CD14-positive monocyte (primary cell): ENCODE measurements at places on chromosomes 4 and X. TPM values are rescaled to one million over a fixed set of nuclear protein-coding genes. Genes with fewer than 3 reads are reported as not detected.

Gene CYP2U1
- 1.7 TPM for polyA plus RNA-seq

Gene SPIN4
- 0.93 TPM for polyA plus RNA-seq

Gene EDA2R
- polyA plus RNA-seq = not detected

Gene MND1
- not detected for polyA plus RNA-seq

Gene CENPVL2
- polyA plus RNA-seq = not detected

Gene PAGE2B
- not detected for polyA plus RNA-seq

Gene UGT8
- polyA plus RNA-seq = not detected in 2 replicates

Gene BRS3
- polyA plus RNA-seq = not detected

Gene SNCA
- 24.3 TPM for polyA plus RNA-seq

DNA sequence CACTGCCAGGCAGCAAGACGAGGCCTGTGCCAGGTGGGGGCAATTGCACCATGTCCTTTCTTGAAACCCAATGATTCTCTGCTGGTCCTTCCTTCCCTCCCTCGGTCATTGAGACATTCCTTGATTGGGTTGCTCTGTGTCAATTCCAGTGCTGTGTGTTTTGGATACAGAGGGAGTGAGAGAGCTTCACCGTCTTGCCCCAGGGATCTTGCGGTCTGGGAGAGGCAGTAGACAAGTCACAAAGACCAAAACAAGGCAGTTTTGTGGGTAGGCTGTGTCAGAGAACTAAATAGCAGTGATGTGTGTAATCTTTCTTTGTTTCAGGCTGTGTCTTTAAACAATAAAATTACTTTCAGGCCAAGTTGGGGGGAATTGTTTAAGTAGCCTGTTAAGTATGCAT is 38.8 kb upstream of the TADA2B start:
- H3K4me1 ChIP-seq = peaks cover 4% of the 10 kb centered on the region
- DNase-seq = no peak
- H3K27ac ChIP-seq = peak overlapping the region; percentile 33
- H3K27me3 ChIP-seq = no peaks in the 10 kb centered on the region
- no peak overlapping the region for H3K4me3 ChIP-seq

GRCh38 chr4:68963374-68963773 is 11.8 kb upstream of the UGT2A3 start:
- DNase-seq = no peak
- H3K27me3 ChIP-seq = no peaks in the 10 kb centered on the region
- H3K4me3 ChIP-seq = no peak overlapping the region

- H3K27me3 ChIP-seq = no peaks in the 10 kb centered on the region
- no peak for DNase-seq
- no peaks in the 10 kb centered on the region for H3K36me3 ChIP-seq
- H3K4me1 ChIP-seq = no peaks in the 10 kb centered on the region
These were observed 567.9 kb downstream of the INPP4B start for GRCh38 chr4:142278171-142278570.

- no peak overlapping the region for H3K27ac ChIP-seq
- H3K4me1 ChIP-seq = peaks cover 7% of the 10 kb centered on the region
- H3K36me3 ChIP-seq = no peaks in the 10 kb centered on the region
- no peak overlapping the region for H3K4me3 ChIP-seq
- no peak for DNase-seq
These were observed 72.6 kb upstream of the DHX15 start for GRCh38 chr4:24656906-24657305.

GRCh38 chrX:126557151-126557550 is 4.5 kb upstream of the DCAF12L1 start:
- H3K36me3 ChIP-seq = no peaks in the 10 kb centered on the region
- no peak for DNase-seq
- H3K4me3 ChIP-seq = no peak overlapping the region

DNA sequence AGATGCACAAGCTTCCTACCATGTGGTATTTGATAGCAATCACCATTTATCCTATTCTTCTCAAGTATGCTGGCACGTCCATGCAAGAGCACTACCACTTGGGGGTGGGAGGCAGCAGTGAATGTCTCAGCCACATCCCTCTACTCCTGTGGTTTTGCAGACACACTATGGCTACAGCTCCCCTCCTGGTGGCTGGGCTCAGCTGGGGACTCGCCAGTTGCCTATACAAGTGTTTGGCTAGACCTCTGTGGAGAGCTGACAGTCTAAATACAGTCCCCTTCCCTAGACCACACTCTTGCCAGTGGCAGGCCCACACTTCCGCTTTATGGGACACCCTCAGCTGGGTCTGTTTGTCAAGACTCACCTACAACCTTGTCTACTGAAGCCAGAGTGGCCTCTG is 53.2 kb downstream of the ADGRA3 start:
- H3K36me3 ChIP-seq = no peaks in the 10 kb centered on the region
- no peak for DNase-seq
- no peaks in the 10 kb centered on the region for H3K4me1 ChIP-seq
- no peaks in the 10 kb centered on the region for H3K27me3 ChIP-seq
- no peak overlapping the region for H3K4me3 ChIP-seq
- no peak overlapping the region for H3K27ac ChIP-seq

DNA sequence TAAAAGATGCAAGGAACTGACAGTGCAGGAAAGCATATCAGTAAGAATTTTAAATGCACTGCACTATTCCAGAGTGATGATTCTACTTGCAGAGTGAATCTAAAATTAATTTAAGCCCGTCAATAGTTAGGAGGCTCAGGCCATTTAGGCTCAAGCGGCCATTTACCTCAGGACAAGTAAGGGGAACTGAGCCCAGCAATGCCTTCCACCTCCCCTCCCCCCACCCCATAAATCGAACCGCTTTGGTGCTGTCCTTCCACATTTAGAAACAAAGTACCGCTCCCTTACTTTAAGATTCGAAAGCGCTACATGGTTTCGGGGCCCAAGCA is 665 bp downstream of the RBM41 start:
- H3K27ac ChIP-seq = peak overlapping the region; percentile 56
- H3K4me3 ChIP-seq = peak overlapping the region; percentile 74
- H3K36me3 ChIP-seq = peaks cover 34% of the 10 kb centered on the region
- H3K27me3 ChIP-seq = no peaks in the 10 kb centered on the region

GRCh38 chr4:5709207-5709575 is 832 bp upstream of the EVC2 start:
- no peak for DNase-seq
- H3K27me3 ChIP-seq = peaks cover 26% of the 10 kb centered on the region
- H3K36me3 ChIP-seq = no peaks in the 10 kb centered on the region

DNA sequence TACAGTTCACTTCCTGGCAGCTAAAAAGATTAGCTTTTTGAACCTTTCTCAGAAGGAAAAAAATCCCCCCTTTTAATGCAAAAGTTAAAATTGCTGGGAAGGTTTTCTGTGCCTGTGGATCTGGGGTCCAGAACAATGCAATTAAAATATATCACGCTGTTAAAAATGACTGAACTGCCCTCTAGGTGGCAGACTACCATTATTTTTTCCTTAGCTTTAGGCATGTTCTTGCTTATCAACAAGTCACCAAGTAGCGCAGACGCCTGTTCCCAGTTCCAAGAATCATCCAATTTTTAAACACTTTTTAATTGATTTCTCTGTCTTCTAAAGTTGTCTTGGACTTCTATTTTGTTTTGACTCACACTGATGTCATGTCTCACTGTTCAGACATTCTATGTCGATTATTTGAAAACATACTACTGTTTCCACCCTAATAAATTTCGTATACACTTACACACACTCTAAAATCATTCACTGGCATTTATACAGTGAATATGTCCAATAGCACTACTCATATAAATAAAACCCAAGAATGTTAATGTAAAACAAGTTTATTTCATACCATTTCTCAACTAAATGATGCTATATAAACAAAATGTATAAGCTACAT is 661.6 kb downstream of the RAPGEF2 start:
- no peak overlapping the region for H3K4me3 ChIP-seq
- no peaks in the 10 kb centered on the region for H3K36me3 ChIP-seq

DNA sequence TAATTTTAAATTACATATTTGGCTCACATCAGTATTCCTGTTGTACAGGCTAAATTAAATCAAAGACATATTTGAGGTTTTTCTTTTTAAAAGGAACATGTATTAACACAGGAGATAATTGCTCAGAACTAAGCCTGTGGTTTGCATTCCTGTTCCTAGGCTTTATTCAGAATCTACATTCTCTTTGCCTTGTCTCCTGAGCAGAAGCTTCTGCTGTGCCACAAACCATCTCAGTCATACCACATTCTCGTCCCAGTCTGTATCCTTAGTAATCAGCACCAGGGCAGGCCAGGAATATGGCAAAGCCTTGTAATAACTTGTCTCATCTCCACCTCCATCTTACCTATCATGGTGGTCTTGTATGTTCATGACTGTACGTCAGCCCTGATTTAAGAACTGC is 162.8 kb downstream of the ARHGAP24 start:
- H3K27me3 ChIP-seq = no peaks in the 10 kb centered on the region
- H3K4me1 ChIP-seq = no peaks in the 10 kb centered on the region
- H3K4me3 ChIP-seq = no peak overlapping the region
- DNase-seq = no peak
- no peaks in the 10 kb centered on the region for H3K36me3 ChIP-seq
- no peak overlapping the region for H3K27ac ChIP-seq

DNA sequence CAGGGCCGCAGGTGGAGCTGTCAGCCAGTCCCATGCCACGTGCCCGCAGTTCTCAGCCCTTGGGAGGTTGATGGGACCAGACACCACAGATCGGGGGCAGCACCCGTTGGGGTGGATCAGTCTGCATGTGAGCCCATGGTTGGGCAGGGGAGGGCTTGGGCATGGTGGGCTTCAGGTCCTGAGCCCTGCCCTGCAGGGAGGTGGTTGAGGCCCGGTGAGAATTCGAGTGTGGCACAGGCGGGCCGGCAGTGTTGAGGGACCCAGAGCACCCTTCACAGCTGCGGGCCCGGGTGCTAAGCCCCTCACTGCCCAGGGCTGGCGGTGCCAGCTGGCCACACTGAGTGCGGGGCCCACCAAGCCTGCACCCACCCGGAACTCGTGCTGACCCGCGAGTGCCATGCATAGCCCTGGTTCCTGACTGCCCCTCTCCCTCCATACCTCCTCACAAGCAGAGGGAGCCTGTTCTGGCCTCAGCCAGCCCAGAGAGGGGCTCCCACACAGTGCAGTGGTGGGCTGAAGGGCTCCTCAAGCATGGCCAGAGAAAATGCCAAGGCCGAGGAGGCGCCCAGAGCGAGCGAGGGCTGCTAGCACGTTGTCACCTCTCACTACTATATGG is 696.1 kb downstream of the TGIF2LX start:
- H3K4me3 ChIP-seq = no peak overlapping the region
- no peak overlapping the region for H3K27ac ChIP-seq
- no peaks in the 10 kb centered on the region for H3K27me3 ChIP-seq
- H3K4me1 ChIP-seq = no peaks in the 10 kb centered on the region

- H3K36me3 ChIP-seq = no peaks in the 10 kb centered on the region
- H3K4me3 ChIP-seq = no peak overlapping the region
- H3K27me3 ChIP-seq = no peaks in the 10 kb centered on the region
- DNase-seq = no peak
- no peaks in the 10 kb centered on the region for H3K4me1 ChIP-seq
These were observed 357.1 kb upstream of the KLHL4 start for GRCh38 chrX:87160435-87161010.

DNA sequence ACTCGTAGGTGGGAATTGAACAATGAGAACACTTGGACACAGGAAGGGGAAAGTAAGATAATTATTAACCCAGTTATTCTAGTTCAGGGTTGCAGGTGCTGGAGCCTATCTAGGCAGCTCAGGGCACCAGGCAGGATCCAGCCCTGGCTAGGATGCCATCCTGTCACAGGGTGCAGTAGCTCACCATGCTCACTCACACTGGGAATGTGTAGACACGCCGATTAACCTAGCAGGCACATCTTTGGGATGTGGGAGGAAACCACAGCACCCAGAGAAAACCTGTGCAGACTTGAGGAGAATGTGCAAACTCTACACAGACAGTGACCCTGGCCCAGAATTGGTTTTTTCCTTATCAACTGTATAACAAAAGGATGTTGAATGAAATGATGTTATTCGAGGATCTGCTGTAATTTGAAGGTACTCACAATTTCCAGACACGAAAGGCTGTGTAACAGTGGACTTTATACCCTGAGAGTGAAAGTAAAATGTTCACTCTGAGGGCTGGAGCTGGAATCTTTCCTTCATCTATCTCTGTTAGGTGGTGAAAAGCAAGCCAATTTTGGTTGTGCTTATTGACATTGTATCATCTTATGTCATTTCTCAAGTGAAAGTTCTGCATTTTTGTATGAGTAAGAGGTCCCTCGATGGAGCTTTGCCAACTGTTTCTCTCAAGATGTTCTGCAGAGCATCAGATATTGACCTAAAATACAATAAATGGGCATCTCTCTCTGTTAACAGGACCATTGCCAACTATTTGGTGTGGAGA is 78.8 kb downstream of the PHEX start:
- no peak overlapping the region for H3K4me3 ChIP-seq
- no peak overlapping the region for H3K27ac ChIP-seq
- no peaks in the 10 kb centered on the region for H3K27me3 ChIP-seq
- H3K36me3 ChIP-seq = no peaks in the 10 kb centered on the region
- H3K4me1 ChIP-seq = no peaks in the 10 kb centered on the region

- no peaks in the 10 kb centered on the region for H3K36me3 ChIP-seq
- no peaks in the 10 kb centered on the region for H3K27me3 ChIP-seq
- H3K27ac ChIP-seq = no peak overlapping the region
- no peak for DNase-seq
- no peak overlapping the region for H3K4me3 ChIP-seq
These were observed 126.9 kb upstream of the VEGFC start for GRCh38 chr4:176919631-176920030.

GRCh38 chr4:58247792-58248191 is 1137.6 kb upstream of the IGFBP7 start:
- no peak overlapping the region for H3K4me3 ChIP-seq
- H3K27me3 ChIP-seq = no peaks in the 10 kb centered on the region
- H3K4me1 ChIP-seq = no peaks in the 10 kb centered on the region
- H3K36me3 ChIP-seq = no peaks in the 10 kb centered on the region
- no peak for DNase-seq
- no peak overlapping the region for H3K27ac ChIP-seq

DNA sequence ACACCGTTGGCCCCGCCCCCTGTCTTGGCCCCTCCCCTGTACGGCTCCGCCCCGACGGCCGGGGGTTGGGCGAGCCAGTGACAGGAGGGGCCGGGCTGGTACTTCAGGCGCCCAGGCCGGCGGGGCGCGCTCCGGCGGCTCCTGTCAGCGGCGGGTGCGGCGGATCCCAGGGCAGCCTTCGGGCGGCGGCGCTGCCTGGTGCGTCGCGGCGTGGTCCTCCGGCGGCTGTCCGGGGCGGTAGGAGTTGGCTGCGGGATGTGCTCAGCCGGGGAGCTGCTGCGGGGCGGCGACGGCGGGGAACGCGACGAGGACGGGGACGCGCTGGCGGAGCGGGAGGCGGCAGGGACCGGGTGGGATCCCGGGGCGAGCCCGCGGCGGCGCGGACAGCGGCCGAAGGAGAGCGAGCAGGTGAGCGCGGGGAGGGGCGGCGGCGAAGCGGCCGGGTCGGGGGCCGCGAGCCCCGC is at the start of gene FAM241A:
Gene FAM241A (plus strand): TSS at position 129 of the 464 bp plus-strand sequence. CDS start 127 bp downstream, at position 256.
- no peaks in the 10 kb centered on the region for H3K36me3 ChIP-seq
- peak; percentile 73 for DNase-seq
- H3K4me3 ChIP-seq = peak within 1 kb of the TSS; percentile 100
- H3K27me3 ChIP-seq = no peaks in the 10 kb centered on the region
- peak within 1 kb of the TSS; percentile 93 for H3K27ac ChIP-seq

DNA sequence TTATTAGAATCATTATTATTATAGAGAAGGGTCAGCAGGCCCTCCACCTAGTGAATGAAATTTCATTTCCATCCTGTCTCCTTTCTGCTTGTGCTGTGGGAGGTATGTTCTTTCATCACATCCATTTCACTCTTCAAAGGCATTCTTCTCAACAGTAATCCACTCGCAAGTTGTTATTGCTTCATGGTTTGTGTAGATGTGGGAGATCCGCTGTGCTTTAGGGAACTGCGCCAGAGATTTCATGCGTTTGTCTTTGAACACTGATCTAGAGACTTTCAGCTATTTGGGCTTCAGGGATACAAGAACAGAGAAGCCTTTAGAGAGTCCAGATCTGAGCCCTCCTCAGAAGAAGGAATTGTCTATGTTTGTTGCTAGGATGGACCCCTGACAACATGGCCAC is 53.5 kb upstream of the PUDP start:
- peaks cover 4% of the 10 kb centered on the region for H3K4me1 ChIP-seq
- H3K36me3 ChIP-seq = no peaks in the 10 kb centered on the region
- no peak overlapping the region for H3K27ac ChIP-seq
- no peaks in the 10 kb centered on the region for H3K27me3 ChIP-seq
- no peak for DNase-seq
- H3K4me3 ChIP-seq = no peak overlapping the region
